Mesendoderm (in vitro differentiated cells): ENCODE measurements at places on chromosomes 3 and 15.

- no peak for DNase-seq
Observed at GRCh38 chr15:62173215-62173614, 8.1 kb upstream of the C2CD4B start.

DNA sequence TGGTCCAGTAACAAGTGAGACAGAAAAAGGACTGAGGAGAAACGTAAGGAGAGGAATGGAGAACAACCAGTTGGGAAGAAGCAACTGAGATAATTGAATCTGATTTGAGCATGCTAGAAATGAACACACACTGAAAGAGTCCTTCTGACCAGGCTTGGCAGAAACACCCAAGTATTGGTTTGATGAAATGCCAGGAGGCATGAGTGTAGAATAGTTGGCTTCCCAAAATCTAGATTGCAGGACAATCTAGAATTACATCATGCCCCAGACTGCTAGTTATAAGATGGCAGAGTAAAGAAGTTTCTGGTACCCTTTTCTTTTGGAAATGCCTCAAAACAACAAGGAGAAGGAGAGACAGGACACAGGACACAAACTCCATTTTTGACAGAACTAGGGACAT is 189.7 kb upstream of the STT3B start:
- DNase-seq, result no peak

- no peak for DNase-seq
Observed at GRCh38 chr3:98740324-98740723, 22.8 kb upstream of the ST3GAL6 start.

GRCh38 chr3:77541203-77541922 is 501.5 kb downstream of the ROBO2 start:
- DNase-seq, result peak; percentile 4

DNA sequence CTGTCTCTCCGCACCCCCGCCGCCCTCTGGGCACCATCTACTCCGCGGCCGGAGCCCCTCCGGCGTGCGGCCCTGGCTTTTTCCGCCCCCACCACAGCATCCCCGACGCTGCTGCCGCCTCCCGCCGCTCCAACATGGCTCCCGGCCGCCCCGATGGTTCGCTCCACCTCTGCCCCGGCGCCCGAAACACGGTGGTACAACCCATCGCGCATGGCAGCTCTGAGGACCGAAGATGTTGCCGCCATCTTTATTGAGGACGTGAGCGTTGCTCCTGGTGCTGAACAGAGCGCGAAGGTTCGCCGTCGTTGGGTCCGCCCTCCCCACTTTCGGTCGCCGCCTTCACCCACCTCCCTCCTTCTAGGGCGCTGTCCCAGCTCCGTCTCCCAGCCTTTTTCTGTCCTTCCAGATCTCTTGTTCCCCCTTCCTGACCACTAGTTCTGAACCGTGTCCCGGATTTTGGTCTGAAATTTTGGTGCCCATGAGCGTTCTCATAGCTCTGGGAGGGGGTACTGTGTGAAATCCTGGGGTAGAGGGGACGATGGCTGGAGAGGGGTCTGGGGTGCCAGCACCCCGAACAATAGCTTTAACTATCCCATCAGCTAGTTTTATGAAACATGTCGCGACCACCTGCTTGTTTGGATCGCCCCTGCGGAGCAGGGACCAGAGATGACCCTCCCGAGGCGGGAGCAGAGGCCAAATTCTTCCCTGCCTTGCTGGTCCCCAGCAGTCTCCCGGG is at the start of gene CELSR3:
Gene CELSR3 (minus strand): TSS at position 134 of the 736 bp plus-strand sequence. CDS start 252 bp downstream, outside the sequence.
- DNase-seq, result peak; percentile 97

GRCh38 chr3:192303235-192303634 is 424.1 kb downstream of the FGF12 start:
- peak; percentile 14 for DNase-seq

- no peak for DNase-seq
Observed at GRCh38 chr3:87810452-87811016, 248.3 kb downstream of the CGGBP1 start.

DNA sequence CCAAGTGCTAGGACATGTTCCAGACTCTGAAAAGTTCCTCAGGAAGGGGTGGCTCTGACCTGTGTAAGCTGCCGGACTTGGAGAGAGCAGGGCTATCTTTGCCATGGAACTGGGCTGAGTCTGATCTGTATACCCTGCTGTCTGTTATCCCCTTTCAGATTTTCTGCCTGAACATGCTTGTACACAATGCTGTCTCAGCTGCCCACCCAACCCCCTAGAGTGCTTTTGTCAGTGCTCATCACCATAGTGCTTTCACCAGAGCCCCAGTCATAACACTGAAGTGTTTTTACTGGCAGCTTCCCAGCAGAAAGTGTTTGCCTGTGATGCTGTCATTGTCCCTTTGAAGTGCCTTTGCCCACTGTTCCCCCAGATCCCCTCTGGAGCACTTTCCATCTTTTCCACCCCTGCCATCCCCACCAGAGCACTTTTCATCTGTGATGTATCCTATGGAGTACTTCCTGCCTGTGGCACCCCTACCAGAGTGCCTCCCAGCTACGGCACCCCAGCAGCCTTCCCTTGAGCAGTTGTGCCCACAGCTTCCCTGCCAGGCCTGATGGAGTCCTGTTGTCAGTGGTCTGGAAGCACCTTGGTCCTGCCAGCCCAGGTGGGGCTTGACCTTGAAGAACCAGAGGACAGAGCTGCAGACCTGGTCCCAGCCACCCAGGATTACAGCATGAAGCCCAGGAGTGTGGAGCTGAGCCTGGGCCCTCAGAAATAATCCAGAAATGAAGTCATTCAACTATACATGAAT is 397.7 kb downstream of the DIPK2A start:
- no peak for DNase-seq

- DNase-seq, result no peak
Observed at GRCh38 chr3:2154621-2155020, 56.0 kb downstream of the CNTN4 start.

GRCh38 chr3:27723815-27724458 is 1.8 kb upstream of the EOMES start:
- DNase-seq, result peak; percentile 47

DNA sequence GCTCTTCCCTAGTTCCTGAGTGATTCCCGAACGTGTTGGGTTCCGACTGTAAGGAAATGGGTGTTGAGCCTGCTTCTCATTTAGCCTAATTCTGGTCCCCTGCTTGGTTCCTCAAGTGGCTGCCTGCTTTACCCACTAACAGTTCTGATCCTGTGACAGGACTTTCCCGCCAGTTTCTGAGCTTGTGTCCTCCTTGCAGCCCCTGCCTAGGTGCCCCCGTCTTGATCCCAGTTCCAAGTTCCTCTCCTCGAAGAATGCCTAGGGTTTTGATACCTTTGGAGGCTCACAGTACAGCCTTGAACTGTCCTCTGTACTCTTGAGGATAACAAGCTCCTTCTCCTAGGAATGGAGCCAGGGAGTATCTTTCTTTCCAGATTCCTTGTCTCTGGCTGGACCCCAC is 12.0 kb upstream of the RASGRF1 start:
- DNase-seq, result no peak

DNA sequence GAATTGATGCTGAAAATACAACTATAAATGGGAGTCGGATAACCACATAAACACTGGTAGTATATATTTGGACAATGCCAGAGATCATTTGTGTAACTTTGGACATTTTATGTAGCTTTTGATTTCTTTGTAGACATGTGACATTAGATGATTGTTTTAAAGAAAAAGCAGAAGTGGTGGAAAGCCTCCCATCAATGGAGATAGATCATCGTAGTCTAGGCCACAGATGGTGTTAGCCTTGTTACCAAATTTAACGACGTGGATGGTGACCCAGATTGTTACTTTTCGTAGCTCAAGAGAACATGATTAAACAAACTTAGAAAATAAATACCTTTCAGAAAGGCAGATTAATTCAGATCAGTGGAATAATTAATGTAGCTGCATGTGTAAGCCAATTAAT is 8.8 kb downstream of the CACNA1D start:
- no peak for DNase-seq

- no peak for DNase-seq
Observed at GRCh38 chr3:17044855-17045254, 160.1 kb downstream of the PLCL2 start.

DNA sequence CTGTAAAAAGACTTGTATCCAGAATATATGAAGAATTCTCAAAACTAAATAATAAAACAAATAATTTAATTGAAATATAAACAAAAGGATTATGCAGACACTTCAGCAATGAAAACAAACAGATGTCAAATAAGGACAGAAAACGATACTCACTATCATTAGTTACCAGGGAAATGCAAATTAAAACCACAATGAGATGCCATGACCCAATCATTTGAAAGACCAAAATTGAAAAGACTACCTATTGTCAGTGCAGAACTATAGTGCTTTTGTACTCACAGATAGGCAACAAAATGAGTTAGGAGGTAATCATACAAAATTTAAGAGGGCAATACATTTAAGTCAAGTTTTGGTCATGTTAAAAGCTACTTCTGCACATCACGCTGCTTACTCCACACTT is 31.6 kb upstream of the OR5K4 start:
- no peak for DNase-seq

DNA sequence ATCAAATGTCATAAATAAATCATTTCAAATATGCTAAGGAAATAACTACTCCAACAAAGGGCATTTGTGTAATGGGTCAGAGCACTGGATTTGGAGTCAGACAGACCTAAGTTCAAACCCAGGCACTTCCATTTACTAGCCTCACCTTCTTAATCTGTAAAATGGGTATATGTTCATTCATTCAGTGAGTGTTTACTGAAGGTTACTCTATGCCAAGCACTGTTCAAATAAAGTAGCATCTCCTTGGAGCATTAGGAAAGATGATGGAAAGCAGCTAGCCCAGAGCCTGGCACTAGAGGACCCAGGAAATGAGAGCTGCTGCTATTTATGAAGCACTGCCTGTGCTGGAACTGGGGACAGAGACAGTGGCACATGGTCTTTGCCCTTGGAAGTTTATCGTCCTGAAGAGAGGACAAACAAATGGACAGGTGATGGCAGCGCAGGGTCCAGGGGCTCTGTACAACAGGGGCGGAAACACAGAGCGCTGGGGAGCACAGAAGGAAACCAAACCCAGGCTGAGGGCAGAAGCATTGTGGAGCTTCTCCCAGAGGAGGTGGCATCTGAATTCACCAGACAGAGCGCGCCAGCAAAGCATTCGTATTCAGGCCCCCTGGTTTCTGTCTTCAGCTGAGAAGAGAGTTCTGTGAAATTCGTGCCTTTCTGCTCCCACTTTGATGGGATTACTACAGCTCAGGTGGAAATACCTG is 19.0 kb downstream of the TM4SF4 start:
- DNase-seq, result no peak

GRCh38 chr3:12292770-12293169 is 3.9 kb downstream of the PPARG start:
- DNase-seq, result no peak

DNA sequence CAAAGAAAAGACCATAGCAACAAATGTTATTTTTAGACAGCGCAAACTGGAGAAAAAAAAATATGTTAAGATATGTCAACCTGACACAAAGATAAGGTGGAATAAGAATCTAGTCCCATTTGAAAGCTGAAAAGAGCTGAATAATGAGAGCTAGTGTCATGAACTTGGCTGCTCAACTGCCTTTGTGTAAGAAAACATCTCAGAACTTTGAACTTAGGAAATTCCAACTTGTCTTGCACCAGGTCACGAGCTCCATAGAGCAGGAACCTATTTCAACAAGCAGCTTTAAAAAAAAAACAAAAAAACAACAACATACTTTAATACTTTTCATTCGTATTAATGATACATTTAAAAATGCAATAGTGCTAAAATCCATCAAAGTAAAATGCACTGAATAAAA is 79.5 kb downstream of the ZNF280D start:
- DNase-seq, result no peak

DNA sequence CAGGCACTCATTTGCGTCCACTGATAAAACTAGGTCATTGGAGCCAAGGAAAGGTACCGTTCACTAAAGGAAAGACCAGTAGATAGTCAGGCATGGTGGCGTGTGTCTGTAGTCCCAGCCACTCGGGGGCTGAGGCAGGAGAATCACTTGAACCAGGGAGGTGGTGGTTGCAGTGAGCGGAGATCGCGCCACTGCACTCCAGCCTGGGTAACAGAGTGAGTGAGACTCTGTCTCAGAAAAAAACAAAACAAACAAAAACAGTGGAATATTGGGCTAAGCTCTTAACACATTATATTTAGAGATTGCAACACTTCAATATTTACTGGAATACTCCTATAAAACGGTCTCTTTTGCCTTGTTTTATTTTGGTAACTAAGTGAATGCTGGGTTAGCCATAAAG is 17.4 kb downstream of the MAP2K1 start:
- DNase-seq, result no peak

DNA sequence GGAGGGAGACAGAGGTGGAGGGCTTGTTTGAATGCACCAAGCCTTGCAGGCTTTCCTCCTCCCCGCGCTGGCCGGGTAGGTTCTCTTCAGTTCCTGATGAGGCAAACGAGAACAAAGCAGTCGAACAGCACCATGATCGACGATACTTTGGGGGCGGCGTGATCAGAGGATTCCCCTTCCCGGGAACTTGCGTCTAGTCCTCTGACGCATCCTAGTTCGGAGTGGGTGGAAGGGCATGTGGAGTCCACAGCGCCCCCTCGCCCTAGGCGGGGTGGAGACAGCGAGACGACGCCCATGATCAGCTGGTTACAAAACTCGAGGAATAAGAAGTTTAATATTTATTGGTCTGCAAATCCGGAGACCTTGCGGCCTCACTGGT is 452 bp upstream of the SV2B start:
- peak; percentile 72 for DNase-seq

DNA sequence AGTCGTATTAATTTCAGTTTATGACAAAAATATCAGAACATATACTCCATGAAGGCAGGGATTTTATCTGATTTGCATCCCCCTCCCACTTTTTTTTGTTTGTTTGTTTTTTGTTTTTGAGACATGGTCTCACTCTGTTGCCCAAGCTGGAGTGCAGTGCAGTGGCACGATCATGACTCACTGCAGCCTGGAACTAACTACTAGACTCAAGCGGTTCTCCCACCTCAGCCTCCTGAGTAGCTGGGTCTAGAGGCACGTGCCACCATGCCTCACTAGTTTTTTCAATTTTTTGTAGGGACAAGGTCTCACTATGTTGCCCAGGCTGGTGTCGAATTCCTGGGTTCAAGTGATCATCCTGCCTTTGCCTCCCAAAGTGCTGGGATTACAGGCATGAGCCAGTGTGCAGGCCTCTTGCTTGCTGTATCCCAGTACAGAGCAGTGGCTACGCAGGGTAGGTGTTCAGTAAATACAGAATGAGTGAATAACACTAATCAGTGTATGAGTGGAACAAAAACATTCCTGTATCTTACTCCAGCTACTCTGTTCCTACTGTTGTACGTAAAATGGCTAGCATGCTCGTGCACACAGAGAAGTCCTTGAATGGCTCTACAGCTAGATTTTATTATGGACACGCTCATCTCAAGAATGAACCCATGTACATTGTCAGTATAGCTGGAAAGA is 272.4 kb downstream of the FOXP1 start:
- no peak for DNase-seq

- DNase-seq, result peak; percentile 56
Observed at GRCh38 chr3:172125053-172125452, 85.7 kb downstream of the FNDC3B start.

- DNase-seq, result no peak
Observed at GRCh38 chr15:78065973-78066946, 11.3 kb downstream of the TBC1D2B start.

GRCh38 chr3:13098192-13098988 is 25.2 kb upstream of the IQSEC1 start:
- DNase-seq, result no peak
